DMS79 (cell line): ENCODE measurements at places on chromosomes 5 and 9.

GRCh38 chr9:121688146-121688680 is 36.8 kb downstream of the DAB2IP start:
- DNase-seq = no peak

- DNase-seq = no peak
Observed at GRCh38 chr9:89038382-89039103, 47.3 kb downstream of the S1PR3 start.

DNA sequence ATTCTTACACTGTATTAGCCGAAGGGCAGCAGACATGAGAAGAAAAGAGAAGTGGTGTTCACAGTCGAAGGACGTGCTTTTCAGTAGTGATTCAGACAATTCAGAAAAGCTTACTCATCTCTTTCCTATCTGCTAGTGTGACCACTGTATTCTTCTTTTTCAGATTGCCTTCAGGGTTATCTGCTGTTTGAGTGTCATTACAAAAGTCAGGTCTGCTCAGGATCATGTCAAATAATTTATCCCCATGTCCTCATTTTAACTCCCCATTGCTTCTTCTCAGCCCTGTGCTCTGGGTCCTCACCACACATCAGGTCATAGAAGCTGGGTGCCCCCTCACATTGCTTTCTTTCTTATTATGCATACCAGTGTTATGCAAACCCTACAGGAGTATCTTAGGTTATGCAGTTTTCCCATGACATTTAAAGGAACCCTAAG is 394.0 kb downstream of the CETN3 start:
- no peak for DNase-seq

DNA sequence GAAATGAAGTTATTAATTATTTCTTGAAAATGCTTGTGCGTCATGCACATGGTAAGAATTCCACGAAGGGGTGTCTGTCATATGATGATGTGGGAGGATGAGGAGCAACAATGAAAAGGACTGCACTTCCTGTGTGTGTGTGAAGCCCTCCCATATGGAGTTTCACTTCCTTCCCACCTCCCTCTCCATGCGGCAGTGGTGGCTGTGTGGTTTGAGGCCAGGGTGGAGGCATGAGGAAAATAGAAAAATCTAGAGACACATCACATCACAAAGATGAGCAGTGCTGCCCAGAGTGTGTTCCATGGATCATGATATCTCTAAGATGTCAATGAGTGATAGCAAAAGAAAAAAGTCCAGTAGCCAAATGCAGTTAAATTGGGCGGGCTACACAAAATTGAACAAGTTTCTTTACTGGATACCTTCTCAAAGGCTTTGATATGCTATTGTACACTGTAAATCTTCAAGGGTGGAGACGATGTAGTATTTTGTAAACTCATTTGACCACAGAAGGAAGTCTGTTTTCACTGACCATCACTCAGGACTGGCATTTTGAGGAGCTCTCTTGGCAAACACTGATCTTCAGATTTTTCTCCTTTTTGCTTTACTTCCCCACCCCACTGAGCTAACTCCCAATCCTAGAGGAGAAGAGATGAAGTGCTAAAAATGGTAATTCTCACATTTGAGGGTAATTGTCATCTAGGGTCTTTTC is 55.7 kb upstream of the EQTN start:
- no peak for DNase-seq

- DNase-seq = peak; percentile 8
Observed at GRCh38 chr5:172010278-172010677, 3.8 kb upstream of the FBXW11 start.

DNA sequence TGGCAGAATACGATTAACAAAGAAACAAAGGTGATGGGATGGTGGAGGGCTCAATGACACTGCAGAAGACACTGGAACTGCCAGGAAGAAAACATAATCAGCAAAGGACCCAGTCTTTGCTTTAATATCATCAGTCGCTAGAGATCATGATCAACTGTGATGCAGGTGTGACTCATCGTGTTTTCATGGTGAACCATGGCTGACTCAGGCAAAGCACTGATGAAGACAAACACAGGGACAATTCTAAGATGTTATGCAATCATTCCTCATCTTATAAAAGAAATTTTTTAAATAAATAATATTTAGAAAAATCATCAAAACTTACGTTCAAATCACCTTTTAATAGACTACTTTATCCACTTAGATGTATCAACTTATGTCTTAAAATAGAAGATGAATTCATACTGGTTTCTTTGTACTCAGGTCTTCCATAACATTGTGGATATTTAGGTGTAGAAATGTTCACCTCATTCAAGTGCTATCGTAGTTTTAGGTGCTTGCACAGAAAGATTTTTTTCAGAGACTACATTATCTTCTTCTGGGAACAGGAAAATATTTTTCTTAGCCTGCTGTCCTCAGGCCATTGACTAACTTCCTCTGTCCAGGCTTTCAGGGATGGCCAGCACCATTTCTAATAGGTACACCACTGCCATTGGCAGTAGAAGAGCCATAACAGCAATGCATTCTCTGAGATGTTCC is 673.4 kb upstream of the MEF2C start:
- no peak for DNase-seq

GRCh38 chr9:90259311-90260246 is 383.0 kb downstream of the DIRAS2 start:
- DNase-seq = no peak
